Adrenal gland (tissue), 19 donors: ENCODE measurements at places on chromosomes 7 and 10. TPM values are rescaled to one million over a fixed set of nuclear protein-coding genes. Genes with fewer than 3 reads are reported as not detected.

- H3K4me1 ChIP-seq, result no peaks in the 10 kb centered on the region
- no peak overlapping the region for H3K27ac ChIP-seq
- no peaks in the 10 kb centered on the region for H3K36me3 ChIP-seq
These were observed 87.1 kb downstream of the ITGB8 start for GRCh38 chr7:20417675-20418382.

GRCh38 chr10:29353887-29354561 lies 65.2 kb downstream of the LYZL1 start:
- no peaks in the 10 kb centered on the region for H3K4me1 ChIP-seq
- H3K36me3 ChIP-seq, result no peaks in the 10 kb centered on the region
- H3K27me3 ChIP-seq, result no peaks in the 10 kb centered on the region
- no peak overlapping the region for H3K4me3 ChIP-seq
- no peak for DNase-seq

DNA sequence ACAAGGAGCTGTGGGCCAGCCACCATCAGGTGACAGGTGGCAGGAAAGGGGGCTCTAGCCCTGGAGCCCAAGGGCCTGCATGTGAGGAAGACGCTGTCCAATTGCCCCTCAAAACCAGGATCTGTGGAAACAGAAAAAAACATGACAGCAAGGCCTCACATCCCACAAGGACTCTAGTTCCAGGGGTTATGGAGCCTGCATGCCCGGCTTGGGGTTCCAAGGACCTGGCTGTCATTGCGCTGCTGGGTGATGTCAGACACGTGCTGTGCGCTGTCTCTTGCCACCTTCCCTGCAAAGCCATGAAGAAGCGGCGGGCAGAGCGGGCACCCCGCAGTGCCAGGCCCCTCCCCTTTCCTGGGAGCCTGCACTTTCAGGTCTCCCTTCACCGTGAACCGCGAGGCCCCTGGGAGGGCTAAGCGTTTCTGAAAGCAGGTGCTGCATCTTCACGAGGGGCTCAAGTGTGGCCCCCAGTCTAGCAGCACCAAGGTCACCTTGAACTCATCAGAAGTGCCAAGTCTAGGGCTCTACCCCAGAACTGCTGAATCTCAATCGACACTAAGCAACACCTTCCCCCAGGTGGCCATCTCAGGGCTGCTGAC lies 15.1 kb upstream of the CRYGN start:
- H3K36me3 ChIP-seq, result no peaks in the 10 kb centered on the region
- no peak overlapping the region for H3K4me3 ChIP-seq

- no peak overlapping the region for H3K27ac ChIP-seq
- no peaks in the 10 kb centered on the region for H3K4me1 ChIP-seq
- H3K27me3 ChIP-seq, result no peaks in the 10 kb centered on the region
These were observed 390.1 kb downstream of the NXPH1 start for GRCh38 chr7:8823486-8823885.

Gene NKX6-2
- total RNA-seq, result not detected
